ENCODE measurements at places on chromosomes 7 and 10. TPM values are rescaled to one million over a fixed set of nuclear protein-coding genes. Genes with fewer than 3 reads are reported as not detected.

DNA sequence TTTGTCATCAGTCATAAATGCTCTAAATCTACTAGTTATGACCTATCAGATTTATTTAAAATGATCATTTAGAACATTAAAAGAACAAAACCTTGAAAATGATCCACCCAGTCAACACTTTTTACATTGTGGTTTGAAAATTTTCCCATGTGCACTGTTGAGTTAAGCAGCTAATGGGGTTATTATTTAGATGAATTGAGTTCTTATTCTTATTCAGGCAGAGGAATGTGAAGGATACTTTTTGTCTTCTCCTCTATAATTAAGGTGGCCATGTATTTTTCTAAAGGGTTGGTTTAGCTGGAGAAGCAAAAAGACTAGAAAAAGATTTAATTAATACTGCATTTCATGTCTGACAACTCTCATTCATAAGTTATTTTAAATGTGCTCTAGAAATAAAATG is 74.9 kb upstream of the FEZF1 start:
- no peak for DNase-seq

- no peak for DNase-seq
Measured at GRCh38 chr10:131723297-131724168, 177.3 kb upstream of the PPP2R2D start.

TYW1B gene
- total RNA-seq, result 2.1 TPM

TCF7L2 gene
- total RNA-seq, result 30.0 TPM
